ENCODE measurements at places on chromosomes 11 and 22.
A peak's percentile ranks its signal among the peaks of the same experiment; 100 is the strongest.

- DNase-seq: peak; percentile 36
Measured at GRCh38 chr11:60871378-60872061, 4.2 kb downstream of the ZP1 start.

DNA sequence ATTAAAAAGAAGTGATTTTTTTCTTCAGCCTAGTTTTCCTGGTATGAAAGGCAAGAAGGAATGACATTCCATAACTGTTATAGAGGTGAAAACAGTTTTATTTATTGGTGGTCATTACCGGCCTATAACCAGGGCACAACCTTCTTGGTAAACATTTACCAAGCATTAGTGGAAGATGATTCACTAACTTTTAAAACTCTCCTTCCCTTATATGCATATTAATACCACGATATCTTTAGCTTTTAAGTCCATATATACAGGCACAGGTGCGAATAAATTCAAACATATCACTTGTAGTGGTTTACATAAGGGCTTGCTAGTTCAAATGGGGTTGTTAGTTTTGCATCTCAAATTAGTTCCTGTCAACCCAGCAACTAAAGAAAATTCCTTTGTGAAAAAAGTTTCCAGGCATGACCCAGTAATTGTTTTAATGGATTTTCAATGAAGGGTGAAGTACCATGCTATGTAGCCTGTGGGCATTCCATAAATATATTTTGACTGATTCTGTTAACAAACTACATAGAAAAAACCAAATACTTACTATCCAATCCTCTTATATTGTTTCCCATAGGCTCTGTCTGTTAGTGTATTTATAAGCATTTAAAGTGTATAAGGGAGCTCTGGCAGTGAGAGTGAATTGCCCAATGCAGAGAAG, 30.6 kb upstream of the ROBO3 start:
- no peak for DNase-seq

DNA sequence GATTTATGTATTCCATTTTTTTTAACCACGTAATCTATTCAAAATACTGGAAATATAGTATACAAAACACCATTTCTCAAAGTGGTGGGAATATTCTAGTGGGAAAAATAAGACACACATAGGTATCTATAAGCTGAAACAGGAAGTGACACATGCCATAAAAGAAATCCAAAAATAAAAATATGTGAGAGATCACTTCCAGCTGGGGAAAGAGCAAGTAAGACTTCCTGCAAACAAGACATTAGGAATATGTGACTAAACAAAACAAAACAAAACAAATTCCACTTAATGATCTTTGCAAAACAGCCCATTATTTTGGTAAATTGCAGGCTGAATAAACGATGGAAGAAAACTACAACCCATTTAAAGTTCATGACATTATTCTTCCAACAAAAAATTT, 107.3 kb upstream of the CEP126 start:
- no peak for DNase-seq

- DNase-seq: no peak
Measured at GRCh38 chr22:45620706-45621105, 50.9 kb upstream of the ATXN10 start.

DNA sequence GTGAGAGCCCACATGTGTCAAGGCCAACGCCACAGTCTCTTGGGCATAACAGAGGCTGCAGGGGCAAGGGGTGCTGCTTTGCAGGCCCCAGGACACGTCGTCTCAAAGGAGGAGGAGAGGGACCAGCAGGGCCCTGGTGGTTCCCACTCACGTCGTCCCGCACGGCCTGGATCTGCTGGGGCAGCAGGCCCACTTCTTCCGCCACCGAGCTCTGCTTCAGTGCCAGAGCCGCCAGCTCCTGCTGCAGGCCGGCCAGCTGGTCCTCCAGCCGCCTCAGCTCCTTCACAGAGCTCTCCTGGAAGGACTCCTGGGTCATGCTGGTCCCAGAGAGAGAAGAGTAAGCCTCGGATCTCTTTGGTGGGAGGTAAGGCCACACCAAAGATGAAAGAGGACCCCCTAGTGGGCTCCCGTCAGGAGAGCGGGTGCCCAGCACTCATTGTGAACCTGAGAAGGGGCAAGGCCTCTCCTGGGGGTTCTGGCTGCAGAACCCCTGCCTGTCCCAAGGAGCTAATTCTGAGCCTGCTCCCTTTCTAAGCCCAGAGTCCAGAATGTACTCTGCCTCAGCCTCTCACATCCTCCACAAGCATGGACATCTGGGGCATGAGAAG, 15.6 kb downstream of the SUN2 start:
- DNase-seq: no peak

- no peak for DNase-seq
Measured at GRCh38 chr11:120031612-120032600, 106.0 kb downstream of the TRIM29 start.

DNA sequence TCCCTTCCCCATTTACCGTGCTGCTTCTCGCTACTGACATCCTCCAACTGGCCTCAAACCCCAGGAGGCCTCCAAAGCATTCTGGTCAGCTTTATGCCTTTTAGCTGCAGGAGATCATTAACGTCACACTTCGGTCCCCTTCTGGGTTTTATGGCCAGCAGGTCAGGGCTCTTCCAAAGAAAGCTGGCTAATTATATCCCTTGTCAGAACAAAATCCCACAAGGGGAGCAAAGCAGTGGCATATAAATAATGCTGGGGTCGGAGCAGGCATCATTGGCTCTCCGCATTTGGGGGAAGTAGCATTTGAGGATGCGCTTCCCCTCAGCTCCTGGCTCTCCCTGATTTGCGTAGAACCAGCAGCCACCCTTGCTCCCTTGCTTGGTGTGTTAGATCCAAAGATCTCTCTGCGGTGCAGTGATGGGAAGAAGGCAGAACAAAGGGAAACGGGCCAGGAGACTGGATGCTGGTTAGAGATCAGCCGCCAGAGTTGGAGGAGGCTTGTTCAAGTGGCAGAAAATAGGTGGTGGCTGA, 117.4 kb downstream of the DBX1 start:
- DNase-seq: peak; percentile 46

DNA sequence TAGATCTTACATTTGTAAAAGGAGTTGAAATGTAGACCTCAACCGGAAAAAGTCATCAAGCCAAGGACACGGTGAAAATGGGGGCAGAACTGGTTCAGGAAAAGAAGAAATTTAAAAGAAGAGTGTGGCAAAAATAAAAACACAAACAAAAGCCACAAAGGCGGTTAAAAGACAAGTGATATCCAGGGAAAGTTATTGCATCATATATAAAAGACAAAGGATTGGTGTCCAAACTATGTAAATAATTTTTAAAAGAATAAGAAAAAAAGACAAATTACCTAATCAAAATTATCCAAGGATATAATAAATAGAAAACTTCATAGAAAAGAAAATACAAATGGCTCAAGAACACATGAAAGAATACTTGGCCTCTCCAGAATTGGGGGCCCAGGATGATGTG, 45.1 kb upstream of the OPCML start:
- no peak for DNase-seq

- peak; percentile 16 for DNase-seq
Measured at GRCh38 chr11:67303132-67303834, at the start of gene SSH3. Gene SSH3 (plus strand): TSS chr11:67303530. CDS start chr11:67303626, 96 bp downstream.

GRCh38 chr22:33539902-33540751, 380.1 kb downstream of the LARGE1 start:
- DNase-seq: peak; percentile 32

GRCh38 chr22:20638507-20638870, 131.1 kb downstream of the MED15 start:
- no peak for DNase-seq

DNA sequence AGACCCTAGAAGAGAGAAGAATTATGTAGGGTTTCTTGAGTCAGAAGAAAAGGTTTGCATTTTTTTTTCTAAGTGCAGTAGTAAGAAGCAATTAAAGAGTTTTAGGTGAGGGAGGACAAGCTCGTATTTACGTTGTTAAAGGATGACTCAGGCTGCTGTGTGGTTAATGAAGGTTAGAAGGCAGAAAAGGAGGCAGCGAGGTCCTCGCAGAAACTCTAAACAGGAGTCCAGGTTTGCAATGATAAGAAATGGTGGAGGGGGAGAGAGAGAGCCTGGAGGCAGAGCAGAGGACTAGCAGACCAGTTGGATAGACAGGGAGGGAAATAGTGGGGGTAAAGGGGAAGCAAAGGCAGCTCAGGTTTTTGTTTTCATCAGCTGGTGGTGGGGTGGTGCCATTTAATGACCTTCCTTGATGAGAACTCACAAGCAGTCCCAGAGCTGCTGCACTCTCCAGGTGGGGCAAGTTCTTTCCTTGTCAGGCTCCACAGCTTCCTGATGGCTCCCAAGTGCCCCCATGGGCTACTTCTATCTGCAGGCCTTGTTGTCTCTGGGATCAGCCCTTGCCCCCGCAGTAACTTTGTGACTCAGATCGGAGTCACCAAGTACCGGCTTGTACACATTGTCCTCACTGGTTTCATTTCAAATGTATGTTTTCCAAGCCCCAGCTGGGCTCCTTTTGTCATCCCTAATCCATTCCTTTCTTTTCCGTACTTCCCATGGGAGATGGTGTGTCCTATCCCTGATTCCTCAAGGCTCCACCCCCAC, 8.3 kb upstream of the INSC start:
- DNase-seq: no peak

GRCh38 chr22:44443641-44444235, 54.3 kb downstream of the RTL6 start:
- no peak for DNase-seq

DNA sequence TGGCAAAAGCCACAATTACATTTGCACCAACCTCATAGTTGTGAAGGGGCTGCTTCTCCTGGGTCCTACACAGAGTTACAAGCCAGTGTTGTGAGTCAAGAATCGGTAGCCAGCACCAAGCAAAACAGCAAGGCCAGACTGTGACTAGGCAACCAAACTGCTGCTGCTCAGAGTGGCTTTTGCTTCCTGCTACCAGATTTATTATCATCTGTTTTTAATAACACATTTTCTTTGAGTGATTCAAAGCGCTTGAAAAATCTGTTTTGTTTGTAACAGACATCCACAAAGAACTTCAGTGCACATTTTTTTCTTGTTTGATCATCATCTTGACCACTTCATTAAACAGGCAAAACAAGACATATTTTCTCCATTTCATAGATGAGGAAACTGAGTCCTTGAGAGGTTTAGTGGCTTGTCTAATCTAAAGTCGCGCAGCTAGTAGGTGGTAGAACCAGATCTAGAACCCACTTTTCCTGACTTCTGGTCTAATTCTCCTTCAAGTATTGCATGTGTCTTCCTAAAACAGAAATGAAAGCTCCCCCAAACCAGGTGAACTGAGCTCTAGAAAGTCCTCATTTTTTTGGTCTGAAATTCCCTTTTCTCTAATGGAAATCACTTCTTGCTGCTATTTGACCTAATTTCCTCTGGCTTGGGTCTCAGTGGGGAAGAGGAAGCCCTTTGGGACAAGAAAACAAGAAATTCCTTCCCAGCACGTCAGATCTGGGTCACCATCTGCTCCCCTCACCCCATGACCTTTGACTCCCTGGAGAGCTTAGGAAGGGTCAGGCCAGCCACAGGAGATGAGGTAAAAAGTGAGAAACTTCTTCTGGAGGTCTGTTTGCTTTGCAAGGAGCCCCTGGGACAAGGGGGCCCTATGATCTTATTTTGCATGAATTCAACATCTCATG, 39.9 kb downstream of the CWC15 start:
- no peak for DNase-seq

DNA sequence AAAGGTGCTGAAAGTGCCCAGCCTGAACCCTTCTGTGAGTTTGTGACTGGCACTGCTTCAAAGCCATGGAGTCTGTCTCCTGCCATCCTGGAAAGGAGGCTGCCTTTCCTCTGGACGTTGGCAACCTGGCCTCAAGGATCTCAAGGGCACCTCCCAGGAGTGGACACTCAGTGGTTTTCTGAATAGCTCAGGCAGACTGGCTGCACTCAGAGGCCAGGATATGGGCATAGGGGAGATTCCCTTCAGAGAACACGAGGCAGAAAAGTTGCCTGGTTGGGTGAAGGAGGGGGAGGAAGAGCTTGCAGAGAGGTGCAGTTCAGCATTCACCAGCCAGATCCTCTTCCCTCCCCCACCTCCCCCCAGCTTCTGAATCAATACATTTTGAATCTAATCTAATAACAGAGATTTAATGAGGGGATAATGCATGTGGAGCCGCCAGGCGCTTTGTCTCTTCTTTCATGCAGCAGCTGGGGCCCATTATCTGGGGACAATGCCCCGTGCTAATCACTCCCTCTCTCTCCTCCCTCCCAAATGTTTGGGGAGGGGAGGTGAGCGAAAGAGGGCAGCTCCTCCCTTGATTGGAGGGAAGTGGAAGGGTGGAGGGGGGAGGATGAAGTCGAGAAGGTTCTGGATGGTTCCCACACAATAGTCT, 17.7 kb downstream of the HTR3A start:
- peak; percentile 85 for DNase-seq
